ENCODE measurements at places on chromosomes 7 and 10.
A peak's percentile ranks its signal among the peaks of the same experiment; 100 is the strongest.

DNA sequence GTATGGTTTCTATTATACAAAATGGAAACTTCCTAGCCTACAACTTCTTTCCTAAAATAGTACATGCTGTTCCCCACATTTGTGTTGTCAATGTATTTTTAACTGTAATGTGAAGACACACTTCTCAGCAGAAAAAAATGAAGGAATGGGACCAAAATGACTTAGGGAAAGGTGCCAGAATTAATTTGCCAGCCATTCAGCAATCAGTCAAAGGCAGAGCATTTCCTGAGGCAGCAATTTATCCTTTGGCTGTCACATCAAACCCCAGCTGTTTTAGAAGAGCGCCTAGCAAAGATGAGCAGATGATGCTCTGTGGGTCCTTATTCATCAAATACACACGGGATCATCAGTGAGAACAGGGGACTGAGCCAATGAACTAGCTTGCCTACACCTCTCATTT is 592.5 kb downstream of the KCNMA1 start:
- DNase-seq: no peak

DNA sequence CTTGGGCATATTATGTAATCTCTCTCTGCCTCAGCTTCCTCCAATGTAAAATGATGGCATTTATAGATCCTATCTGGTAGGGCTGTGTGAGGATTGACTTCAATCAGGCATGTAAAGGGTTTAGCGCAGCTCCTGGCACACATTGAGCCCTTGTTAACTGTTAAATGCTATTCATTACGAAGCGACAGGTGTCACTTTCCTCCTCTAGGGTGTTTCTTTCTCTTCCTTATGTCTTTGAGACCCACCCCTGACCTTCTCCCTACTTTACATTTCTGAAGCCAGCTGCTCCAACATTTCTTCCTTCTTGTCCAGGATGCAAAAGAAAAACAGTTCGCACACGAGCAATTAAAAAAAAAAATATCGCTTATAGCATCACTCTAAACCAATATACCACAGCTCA is 5.7 kb upstream of the R3HCC1L start:
- peak; percentile 18 for DNase-seq

- no peak for DNase-seq
Observed at GRCh38 chr10:52312942-52313255, 1.2 kb upstream of the DKK1 start.

DNA sequence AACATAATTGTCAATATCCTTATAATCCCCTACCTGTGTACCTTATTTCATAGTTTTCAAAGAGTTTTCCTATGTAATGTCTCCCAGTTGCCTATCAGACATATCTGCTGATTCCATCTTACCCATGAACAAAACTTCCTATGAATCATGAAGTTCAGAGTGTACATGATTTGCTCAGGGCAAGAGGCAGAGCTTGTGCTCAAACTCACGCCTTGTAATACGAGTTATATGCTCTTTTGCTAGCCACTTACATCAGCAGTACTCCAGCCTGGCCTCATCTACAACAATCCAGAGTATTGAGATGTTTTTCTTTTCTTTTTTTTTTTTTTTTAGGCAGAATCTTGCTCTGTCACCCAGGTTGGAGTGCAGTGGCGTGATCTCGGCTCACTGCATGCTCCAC is 11.8 kb downstream of the PKD2L1 start:
- DNase-seq: no peak

DNA sequence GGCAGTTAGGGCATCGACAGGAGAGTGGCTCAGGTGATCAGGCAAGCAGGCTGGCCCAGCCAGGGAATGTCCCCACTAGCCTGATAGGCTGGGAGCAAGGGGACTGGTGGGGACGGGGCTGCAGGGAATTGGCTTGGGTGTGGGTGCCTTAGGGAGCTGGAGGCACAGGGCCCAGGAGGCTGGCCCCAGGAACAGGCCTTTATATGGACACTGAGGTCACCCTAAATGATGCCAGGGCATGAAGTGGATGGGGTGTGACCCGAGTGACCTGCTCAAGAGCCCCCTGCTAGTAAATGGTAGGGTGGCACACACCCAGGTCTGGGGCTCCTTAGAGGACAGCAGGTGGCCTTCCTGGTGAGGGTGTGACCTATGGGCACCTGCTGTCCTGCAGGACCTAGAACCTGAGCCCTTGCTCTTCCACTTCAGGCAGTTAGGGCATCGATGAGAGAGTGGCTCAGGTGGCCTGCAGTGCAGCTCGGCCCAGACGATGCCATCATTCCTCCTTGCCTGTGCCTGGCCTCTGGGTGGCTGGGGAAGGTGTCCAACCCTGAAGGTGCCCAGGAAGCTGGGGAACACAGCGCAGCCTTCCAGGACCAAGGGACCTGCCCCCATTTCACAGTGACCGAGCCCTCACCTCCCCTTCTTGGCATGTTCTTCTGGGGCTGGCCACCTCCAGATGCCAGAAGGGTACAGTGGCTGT is 51.7 kb upstream of the LEP start:
- no peak for DNase-seq

DNA sequence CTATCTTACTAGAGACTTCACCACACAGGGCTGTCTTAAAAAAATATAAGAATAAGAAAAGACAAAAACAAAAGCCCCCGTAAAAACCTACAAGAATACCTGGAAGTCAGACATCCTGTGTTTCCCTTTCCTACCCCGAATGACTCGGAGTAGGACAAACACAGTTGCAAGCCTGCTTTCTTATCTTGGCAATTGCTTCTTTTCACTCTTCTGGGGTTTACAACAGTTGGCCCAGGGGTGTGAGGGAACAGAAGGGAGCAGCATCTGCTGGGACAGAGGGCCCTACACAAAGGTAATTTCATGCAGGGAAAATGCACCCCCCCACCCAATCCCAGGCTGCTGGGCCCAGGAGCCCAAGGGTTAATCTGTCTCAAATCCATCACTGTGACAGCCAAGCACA is 220.6 kb downstream of the ARHGAP12 start:
- DNase-seq: peak; percentile 21

DNA sequence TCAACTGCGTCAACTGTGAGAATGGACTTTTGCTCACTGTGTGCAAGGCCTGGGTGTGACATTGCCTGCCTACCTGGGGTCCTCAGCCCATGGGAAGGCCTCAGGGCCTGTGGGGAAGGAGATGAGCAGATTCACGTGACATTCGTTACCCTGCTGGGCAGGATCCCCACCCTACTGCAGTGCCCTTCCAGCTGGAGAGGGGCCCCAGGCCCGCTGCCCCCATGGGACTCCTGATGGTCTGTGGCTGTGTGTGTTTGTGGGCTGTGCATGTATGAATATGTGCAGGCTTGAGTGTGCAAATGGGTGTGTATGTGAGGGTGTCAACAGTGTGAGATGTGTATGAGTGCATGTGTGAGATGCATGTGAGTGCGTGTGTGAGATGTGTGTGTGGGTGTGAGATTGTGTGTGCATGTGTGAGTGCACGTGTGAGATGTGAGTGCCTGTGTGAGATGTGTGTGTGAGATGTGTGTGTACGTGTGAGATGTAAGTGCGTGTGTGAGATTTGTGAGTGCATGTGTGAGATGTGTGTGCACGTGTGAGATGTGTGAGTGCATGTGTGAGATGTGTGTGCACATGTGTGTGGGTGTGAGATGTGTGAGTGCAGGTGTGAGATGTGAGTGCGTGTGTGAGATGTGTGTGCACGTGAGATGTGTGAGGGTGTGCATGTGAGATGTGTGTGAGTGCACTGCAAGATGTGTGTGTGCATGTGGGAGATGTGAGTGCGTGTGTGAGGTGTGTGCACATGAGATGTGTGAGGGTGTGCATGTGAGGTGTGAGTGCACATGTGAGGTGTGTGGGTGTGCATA is 29.7 kb downstream of the PPIF start:
- no peak for DNase-seq

GRCh38 chr10:6763001-6763400 is 182.9 kb upstream of the PRKCQ start:
- no peak for DNase-seq

- no peak for DNase-seq
Observed at GRCh38 chr7:156780724-156781455, 112.1 kb downstream of the LMBR1 start.

DNA sequence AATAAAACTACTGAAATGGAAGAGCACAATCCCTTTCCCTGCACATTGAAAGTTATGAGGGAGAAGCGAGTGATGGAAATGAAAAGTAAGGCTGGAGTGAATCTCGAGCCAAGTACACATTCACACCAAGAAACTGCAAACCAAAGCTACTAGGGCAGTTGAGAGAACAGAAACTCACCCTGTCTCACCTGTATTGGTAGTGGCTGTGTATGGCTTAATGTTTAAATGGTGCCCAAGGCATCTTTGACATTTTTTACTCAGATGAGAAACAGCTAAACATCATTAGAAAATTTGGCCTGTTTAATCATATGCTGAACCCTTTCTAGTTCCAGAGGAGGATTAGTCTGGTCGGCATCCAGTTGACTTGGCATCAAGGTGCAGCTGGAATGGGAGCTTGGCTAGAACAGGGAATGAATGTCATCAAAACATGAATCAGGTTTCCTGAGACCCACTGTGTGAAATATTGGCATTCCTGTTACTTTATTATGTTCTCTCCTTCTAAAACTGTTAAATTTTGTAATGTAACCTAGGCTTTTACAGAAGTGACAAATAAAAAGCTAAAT is 840.8 kb downstream of the GRM8 start:
- no peak for DNase-seq

DNA sequence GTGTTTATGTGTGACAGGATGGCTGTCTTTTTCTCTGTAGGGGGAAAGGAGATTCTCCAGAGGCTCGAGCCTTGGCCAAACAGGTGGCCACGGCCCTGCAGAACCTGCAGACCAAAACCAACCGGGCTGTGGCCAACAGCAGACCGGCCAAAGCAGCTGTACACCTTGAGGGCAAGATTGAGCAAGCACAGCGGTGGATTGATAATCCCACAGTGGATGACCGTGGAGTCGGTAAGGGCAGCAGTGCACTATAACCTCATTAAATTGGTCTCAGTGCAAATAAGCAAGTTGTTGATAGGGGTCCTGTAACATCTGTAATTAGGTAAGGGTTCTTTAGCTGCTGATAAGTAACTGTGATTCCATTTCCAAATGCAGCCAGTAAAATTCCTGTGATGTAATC is 56.4 kb downstream of the AP3M1 start:
- DNase-seq: no peak

- DNase-seq: no peak
Observed at GRCh38 chr7:30406664-30407425, 71.7 kb downstream of the NOD1 start.

DNA sequence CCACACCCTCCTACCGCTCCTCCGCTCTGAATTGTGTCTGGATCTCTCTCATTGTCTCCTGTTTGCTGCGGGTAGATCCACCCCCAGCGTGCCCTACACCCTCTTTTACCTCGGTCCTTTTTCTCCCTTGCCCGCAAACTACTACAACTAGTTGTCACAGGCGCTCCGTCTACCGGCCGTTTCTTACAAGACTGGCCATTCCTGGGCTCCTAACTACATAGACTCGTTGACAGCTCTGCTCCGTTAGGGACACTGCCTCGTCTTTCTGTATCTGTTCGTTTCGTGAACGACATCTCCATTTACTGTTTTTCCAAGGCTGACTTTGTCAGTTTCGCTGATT is 786 bp downstream of the TAF3 start:
- DNase-seq: no peak

GRCh38 chr7:20737840-20738448 is 48.7 kb downstream of the SP8 start:
- DNase-seq: no peak

GRCh38 chr7:8436965-8437364 is 3.6 kb downstream of the NXPH1 start:
- no peak for DNase-seq

- DNase-seq: no peak
Observed at GRCh38 chr10:62779487-62780248, 24.9 kb upstream of the ADO start.

DNA sequence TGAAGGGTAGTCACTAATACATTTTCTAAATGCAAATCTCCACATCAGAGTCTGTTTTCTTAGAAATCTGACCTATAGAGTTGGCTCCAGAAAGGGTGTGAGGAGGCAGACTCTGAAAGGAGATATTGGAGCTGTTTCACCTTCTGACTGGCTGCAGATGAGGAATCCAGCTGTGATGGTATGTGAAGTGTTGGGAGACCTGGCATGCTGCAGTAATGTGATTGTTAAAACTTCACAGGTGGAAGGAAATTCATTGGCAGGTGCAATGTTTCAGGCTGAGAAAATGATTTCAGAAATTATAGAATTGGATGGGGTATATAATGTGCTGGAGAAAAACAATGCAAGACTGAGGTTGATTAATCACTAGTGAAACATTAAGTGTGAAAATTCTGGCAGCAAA is 1134.0 kb upstream of the LRRN3 start:
- DNase-seq: no peak

- DNase-seq: no peak
Observed at GRCh38 chr10:84842593-84842992, 514.2 kb downstream of the CCSER2 start.

GRCh38 chr10:20888620-20889330 is 8.3 kb downstream of the NEBL start:
- DNase-seq: no peak

DNA sequence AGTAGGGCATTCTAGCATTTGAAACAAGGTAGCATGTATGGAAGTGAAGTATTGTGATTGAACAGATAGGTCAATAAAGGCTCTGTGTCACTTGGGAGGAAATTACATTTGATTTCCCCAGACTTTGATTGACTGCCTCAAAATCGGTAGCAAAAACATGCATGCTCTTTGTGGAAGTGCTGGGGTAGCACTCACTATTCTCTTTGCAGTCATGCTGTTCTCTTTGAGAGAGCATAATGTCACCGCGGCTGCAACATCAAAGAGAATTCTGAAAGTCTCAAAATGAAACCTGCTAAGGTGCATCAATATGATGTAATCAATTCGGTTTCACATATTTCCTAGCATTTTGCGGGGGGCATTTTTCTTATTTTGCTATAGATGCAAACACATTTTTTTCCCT is 64.2 kb downstream of the ARMC3 start:
- DNase-seq: no peak

DNA sequence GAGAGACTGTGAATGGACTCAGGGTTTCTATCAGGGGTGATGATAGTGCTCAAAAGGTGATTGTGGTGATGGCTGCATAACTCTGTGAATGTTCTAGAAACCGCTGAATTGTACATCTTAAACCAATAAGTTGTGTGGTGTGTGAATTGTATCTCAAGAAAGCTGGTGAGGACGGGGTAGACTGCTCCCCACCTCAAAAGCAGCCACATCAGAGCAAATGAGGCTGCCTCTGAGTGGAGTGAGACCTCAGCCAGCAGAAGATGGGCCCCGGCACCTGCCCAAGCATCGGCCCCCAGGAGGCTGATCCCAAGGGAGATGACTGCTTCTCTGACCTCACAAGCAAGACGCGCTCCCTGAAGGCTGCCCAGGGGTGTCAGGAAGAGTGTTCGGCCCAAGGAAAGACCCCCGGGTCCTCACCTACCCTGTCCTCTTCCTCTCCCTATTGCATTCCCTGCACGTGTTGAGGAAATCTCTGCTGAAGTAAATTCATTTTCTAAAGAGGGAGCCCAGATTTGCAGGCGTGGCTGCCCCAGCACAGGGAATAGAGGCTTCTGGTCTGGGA is 279.3 kb upstream of the SHH start:
- DNase-seq: no peak

GRCh38 chr7:120973849-120974248 is 14.7 kb upstream of the CPED1 start:
- DNase-seq: no peak

Data from NCI-H2171 (cell line).